ENCODE measurements at places on chromosomes 2 and 18. TPM values are rescaled to one million over a fixed set of nuclear protein-coding genes. Genes with fewer than 3 reads are reported as not detected.

HAAO gene
- 1.2 TPM for total RNA-seq

ST6GAL2 gene
- not detected for total RNA-seq

LRRC30 gene
- not detected for total RNA-seq

DNA sequence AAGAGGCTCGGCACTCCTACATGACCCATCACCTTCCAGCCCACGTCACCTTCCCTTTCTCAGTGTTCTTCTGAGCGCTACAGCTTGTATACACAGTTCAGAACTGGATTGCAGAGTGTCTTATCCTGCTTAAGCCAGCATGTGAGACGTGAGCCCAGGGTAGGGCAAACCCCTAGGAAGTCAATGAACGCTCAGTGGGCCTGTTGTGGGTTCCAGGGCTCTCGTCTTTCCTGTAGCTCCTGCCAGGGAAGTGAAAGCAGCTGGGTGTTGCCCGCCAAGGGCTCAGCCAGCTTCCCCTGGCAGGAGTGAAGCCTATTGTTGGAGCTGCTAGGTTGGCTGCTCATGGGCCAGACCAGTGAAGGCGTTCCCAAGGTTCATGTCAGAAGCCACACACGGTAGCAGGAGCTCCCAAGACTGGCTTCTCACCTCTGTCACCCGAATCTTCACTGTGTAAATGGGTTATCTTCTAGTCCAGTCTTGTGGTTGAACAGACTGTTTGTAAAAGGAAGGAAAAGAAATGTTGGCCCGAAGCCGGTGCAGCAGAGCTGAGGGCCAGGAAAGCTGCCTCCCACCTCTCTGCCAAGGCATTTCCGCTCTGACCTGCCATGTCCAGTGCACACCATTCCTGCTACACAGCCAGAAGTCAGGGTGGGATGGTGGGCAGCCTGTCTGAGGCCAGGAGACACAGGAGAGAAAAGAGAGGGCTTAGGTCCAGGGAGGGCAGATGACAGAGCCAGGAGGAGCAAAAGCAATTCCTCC is 69.6 kb upstream of the RMDN2 start:
- DNase-seq, result no peak
- peaks cover 17% of the 10 kb centered on the region for H3K4me1 ChIP-seq
- no peaks in the 10 kb centered on the region for H3K36me3 ChIP-seq
- H3K4me3 ChIP-seq, result no peak overlapping the region

DNA sequence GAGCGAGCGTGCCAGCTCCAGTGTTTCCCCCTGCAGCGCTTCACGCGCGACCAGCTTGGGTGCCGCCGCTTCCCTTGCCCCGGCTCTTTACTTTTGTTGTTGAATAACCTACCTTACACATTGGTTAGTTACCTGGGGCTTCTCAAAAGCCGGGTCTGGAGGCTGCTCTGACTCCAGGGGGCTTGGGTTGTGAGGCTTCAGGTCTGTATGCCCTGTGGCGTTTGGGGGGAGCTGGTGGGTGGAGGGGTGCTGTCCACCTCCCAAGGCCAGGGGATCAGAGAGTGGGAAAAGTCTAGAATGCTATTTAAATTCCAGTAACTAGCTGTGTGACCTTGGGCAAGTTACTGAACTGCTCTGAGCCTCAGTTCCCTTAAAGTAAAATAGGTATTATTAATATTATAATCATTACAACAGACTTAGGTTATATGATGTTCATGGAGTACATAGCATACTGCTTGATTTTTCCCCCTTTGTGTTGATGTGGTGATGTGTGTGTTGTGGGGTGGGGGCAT is 770 bp downstream of the LYPD6B start:
- no peaks in the 10 kb centered on the region for H3K4me1 ChIP-seq
- H3K27ac ChIP-seq, result no peak overlapping the region
- H3K27me3 ChIP-seq, result peaks cover 44% of the 10 kb centered on the region
- H3K36me3 ChIP-seq, result no peaks in the 10 kb centered on the region

GRCh38 chr2:190199530-190199929 is 120.1 kb downstream of the HIBCH start:
- peaks cover 44% of the 10 kb centered on the region for H3K36me3 ChIP-seq
- no peaks in the 10 kb centered on the region for H3K27me3 ChIP-seq
- H3K27ac ChIP-seq, result no peak overlapping the region
- no peaks in the 10 kb centered on the region for H3K4me1 ChIP-seq

- H3K4me3 ChIP-seq, result no peak overlapping the region
- no peaks in the 10 kb centered on the region for H3K4me1 ChIP-seq
- H3K27me3 ChIP-seq, result no peaks in the 10 kb centered on the region
- H3K36me3 ChIP-seq, result peaks cover 4% of the 10 kb centered on the region
Measured at GRCh38 chr18:12029786-12030584, 48.7 kb downstream of the IMPA2 start.

DNA sequence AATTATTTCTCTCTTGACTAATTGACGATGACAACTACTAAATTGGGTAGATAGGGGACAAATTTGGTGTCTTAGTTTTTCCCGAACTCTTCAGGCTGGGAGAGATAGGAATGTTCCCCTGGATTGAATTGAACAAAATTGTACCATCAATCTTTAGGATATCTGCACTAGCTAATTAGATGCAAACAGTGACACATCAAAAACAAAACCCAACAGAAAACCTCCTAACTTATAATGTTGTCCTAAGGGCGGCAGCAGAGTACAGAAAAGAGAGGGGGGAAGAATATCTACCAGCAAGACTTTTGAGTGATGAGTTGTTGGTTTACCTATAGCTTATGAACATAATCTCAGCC is 342.9 kb downstream of the INSIG2 start:
- no peak for DNase-seq
- no peak overlapping the region for H3K4me3 ChIP-seq
- H3K27ac ChIP-seq, result no peak overlapping the region
- H3K36me3 ChIP-seq, result no peaks in the 10 kb centered on the region
- no peaks in the 10 kb centered on the region for H3K4me1 ChIP-seq
- H3K27me3 ChIP-seq, result peaks cover 10% of the 10 kb centered on the region

DNA sequence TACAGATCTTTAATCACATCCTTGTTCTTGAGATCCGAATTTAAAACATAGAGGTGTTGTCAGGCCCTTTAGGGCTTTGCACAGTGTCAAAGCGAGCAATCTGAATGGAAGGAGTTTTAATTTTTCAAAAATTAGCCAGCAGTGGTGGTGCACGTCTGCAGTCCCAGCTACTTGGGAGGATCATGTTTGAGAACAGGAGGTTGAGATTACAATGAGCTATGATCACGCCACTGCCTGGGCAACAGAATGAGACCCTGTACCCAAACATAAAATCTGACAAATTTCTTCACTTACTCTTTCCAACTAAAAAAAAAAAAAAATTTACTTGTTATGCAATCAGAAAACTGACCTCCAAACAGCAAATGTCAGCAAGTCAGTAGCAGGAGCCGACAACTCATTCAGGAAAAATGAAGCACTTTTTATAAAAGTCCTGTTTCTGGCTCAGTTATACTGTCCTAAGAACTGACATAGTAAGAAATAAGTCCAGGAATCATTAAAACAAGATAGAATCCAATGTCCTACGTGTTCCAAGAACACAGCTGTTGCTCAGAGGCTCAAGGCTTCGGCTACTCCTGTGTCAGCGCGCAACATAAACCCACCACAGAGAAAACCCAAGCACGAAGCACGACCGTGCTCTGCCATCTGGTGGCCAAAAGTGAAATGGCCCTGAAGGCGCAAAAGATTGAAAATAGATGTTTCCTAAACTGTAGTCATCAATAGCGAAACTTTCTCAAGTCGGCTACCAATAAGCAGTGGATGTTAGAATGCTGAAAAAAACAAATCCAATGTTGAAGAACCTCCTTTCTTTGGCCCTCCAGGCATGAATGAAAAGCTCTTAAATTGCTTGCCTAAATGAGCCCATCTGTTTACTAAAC is 138.1 kb downstream of the INO80D start:
- peaks cover 10% of the 10 kb centered on the region for H3K27me3 ChIP-seq
- H3K27ac ChIP-seq, result no peak overlapping the region
- H3K4me3 ChIP-seq, result no peak overlapping the region
- no peaks in the 10 kb centered on the region for H3K36me3 ChIP-seq
- DNase-seq, result peak; percentile 76

- no peaks in the 10 kb centered on the region for H3K27me3 ChIP-seq
- H3K27ac ChIP-seq, result no peak overlapping the region
- H3K36me3 ChIP-seq, result peaks cover 16% of the 10 kb centered on the region
Measured at GRCh38 chr2:15195813-15196212, 365.3 kb downstream of the NBAS start.

DNA sequence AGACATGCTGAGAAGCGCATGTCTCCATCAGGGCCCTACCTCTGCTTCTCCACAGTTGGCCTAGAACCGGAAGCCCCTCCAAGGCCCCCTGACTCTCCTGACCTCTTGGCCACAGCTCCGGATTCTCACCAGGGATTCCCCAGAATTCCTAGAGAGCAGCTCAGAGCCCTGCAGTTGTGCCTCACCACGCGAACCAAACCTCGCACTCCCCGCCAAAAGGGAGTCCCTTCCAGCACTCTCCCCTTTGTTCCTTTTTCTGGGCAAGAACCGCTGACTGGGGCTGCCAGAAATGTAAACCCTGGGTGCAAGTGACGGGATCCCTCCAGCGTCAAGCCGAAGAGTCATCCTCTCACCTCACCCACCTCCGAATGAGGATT is 36.7 kb downstream of the AFF3 start:
- H3K36me3 ChIP-seq, result no peaks in the 10 kb centered on the region
- H3K27me3 ChIP-seq, result peaks cover 9% of the 10 kb centered on the region
- peak overlapping the region; percentile 72 for H3K4me3 ChIP-seq
- H3K27ac ChIP-seq, result peak overlapping the region; percentile 56
- peaks cover 8% of the 10 kb centered on the region for H3K4me1 ChIP-seq
- DNase-seq, result no peak

DNA sequence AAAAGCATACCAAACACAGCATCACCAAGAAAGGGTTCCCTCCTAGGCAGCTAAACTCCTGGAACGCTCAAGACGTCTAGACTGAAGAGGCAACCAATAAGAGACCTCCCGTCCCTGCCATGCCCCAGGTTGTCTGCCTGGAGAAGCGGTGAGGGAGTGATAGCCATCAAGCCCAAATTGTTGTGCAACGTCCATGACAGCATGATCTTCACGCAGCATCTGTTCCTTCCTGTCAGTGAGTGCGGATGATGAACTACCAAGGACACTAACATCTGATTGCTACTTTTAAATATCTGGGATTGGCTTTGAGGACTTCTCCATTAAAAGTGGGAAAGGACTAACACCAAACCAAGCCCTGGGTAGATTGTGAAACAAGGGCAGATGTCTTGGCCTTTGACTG is 149.7 kb downstream of the TXNL1 start:
- H3K4me3 ChIP-seq, result no peak overlapping the region
- no peak overlapping the region for H3K27ac ChIP-seq
- peaks cover 3% of the 10 kb centered on the region for H3K27me3 ChIP-seq
- H3K36me3 ChIP-seq, result no peaks in the 10 kb centered on the region
- DNase-seq, result no peak

DNA sequence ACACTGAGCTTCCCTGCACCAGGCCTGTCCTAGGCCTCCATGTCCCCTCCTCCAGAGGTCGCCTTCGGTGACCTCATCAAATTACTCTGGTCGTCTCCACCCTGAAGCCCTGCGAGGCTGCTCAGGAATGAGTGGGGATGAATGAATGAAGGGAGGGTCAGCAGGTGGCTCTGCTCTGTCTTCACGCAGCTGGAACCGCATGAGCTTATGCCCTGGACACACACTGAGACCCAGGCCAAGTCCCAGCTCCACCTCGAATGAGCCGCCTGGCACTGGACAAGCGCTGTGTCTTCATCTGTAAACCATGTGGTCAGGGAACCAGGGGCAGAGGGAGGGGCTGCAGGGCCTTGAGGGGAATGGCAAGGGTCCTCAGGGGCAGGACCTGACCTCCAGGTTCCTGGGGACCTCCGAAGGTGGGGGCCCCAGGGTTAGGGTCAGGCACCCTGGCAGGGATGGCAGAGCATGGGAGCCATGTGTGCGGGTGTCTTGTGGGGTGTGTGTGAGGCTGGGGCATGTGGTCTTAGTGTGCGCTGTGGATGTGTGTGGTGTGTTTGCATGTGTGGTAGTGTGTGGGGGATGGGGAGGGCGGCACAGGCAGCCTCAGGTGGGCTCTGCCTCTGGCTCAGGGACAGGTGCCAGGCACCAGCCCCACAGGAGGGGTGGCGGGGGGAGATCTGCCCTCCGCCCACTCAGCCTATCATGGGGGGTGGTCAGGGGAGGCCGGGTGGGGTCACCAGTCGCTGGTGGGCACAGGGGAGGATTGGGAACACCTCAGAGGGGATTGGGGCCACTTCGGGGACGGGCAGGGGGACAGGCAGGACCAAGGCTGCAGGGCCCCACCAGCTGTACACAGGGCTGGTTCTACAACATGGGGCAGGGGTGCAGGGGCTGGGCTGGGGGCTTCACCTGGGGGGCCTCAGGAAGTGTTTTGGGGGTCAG is 13.9 kb downstream of the ODC1 start:
- no peak for DNase-seq
- peaks cover 6% of the 10 kb centered on the region for H3K36me3 ChIP-seq
- peaks cover 11% of the 10 kb centered on the region for H3K4me1 ChIP-seq
- H3K4me3 ChIP-seq, result no peak overlapping the region
- peaks cover 6% of the 10 kb centered on the region for H3K27me3 ChIP-seq

DNA sequence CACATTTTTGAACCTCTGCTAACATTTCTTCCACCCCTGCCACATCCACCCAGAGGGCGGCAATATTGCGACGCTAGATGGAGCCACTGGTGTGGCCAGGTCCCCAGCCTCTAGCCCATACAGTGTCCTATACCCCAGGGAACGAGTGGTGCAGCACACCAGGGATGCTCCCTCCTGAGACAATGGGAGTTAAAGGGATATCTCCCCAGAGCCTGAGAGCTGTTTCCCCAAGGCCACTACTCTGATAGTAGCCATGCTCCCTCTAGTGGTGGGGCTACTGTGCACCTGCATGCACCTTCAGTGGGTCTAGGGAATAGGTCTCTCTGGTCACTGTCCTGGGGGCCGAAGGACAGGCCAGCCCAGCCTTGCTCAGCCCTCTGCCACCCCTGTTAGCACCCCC is 336.4 kb upstream of the FSHR start:
- H3K27me3 ChIP-seq, result no peaks in the 10 kb centered on the region
- DNase-seq, result peak; percentile 41
- no peak overlapping the region for H3K4me3 ChIP-seq
- no peaks in the 10 kb centered on the region for H3K36me3 ChIP-seq
- H3K27ac ChIP-seq, result no peak overlapping the region
- no peaks in the 10 kb centered on the region for H3K4me1 ChIP-seq

- H3K27me3 ChIP-seq, result peaks cover 6% of the 10 kb centered on the region
- H3K27ac ChIP-seq, result peak overlapping the region; percentile 9
- no peaks in the 10 kb centered on the region for H3K36me3 ChIP-seq
Measured at GRCh38 chr18:3319399-3319798, 57.5 kb downstream of the MYL12B start.

GRCh38 chr2:9715238-9715637 is 84.4 kb upstream of the YWHAQ start:
- H3K4me1 ChIP-seq, result peaks cover 29% of the 10 kb centered on the region
- H3K36me3 ChIP-seq, result no peaks in the 10 kb centered on the region
- no peak for DNase-seq
- no peak overlapping the region for H3K27ac ChIP-seq

- H3K27me3 ChIP-seq, result no peaks in the 10 kb centered on the region
- no peak for DNase-seq
- H3K4me3 ChIP-seq, result no peak overlapping the region
- no peaks in the 10 kb centered on the region for H3K36me3 ChIP-seq
- no peaks in the 10 kb centered on the region for H3K4me1 ChIP-seq
Measured at GRCh38 chr2:62495761-62496160, 10.2 kb downstream of the TMEM17 start.
